ENCODE measurements at places on chromosomes 11 and 22.

GRCh38 chr11:46290598-46291309 is 13.3 kb downstream of the CREB3L1 start:
- DNase-seq = no peak

- DNase-seq = no peak
Measured at GRCh38 chr22:42885446-42885845, 28.4 kb upstream of the ARFGAP3 start.

DNA sequence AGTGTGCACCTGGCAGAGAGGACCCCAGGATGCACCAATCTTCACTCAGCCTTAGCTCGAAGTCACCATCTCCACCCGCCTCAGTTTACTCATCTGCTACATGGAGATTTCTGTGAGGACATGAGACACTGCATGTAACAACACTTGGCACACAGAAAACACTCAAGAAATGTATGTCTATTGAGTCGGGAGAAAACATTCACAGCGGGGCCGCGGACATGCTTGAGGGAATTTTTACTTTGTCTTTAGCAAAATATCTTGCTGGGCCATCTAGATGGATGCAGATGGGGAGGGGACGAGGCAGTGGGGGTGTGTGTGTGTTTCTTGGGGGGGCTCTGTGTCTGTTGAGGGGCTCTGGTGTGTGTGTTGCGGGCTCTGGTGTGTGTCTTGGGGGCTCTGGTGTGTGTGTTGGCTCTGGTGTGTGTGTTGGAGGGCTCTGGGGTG is 28.4 kb upstream of the RFPL3 start:
- no peak for DNase-seq

DNA sequence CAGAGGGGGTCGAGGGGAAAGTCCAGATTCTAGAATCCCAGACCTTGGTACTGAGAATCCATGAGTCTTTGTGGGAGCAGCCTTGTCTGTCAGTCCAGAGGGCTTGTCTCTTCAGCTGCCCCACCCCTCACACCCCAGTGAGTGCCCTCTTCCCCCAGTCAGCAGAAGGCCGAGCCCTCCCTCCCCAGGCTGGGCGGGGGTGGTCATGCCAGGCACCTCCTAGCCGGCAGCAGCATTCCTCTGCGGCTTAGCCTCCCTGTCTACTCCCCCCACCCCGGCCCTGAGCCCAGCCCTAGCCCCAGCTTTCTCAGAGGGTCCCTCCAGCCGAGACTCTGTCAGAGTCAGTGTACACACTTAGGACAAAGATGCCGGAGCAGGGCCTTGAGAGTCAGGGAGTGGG is 4.6 kb downstream of the SOX10 start:
- no peak for DNase-seq

GRCh38 chr11:128195057-128195751 is 392.2 kb downstream of the ETS1 start:
- DNase-seq = no peak

- no peak for DNase-seq
Measured at GRCh38 chr22:41782316-41782715, 18.2 kb upstream of the CCDC134 start.

DNA sequence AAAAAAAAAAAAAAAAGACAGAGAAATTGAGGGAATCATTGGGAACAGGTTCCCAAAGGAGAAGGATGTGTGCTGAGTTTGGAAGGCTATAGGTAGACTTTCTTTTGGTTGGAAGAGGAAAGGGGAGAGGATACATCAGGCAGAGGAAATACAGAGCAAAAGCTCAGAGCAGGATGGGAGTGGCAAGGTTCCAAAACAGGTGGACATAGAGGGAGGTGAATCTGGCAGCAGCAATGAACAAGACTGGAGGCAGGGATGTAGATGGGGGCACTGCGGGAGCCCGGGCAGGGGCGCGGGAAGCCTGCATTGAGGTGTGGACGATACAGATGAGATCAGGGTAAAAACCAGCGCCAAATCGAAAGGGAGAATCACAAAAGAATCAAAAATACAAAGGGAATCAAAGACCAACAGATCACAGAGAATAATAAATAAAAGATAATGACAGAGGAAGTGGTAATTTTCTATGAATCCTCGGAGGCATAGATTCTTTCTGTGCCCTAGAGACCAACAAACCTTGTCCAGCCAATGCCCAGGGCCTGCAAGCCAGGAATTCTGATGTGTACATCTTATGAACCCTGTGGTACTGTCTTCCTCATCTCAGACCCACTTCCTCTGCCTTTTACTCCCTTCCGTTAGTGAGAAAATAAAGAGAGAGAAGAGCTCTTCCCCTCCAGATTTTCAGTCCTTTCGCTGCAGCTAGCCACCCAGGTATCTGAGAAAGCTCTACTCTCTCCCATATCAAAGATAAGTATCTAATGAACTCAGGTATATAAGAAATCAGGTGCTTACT is 70.3 kb downstream of the SLC1A2 start:
- no peak for DNase-seq

GRCh38 chr11:128942272-128942612 is 429 bp downstream of the TP53AIP1 start:
- no peak for DNase-seq

- DNase-seq = peak; percentile 75
Measured at GRCh38 chr22:38305471-38306448, 11.5 kb downstream of the CSNK1E start.

GRCh38 chr22:30121960-30122359 is 41.7 kb downstream of the HORMAD2 start:
- no peak for DNase-seq

DNA sequence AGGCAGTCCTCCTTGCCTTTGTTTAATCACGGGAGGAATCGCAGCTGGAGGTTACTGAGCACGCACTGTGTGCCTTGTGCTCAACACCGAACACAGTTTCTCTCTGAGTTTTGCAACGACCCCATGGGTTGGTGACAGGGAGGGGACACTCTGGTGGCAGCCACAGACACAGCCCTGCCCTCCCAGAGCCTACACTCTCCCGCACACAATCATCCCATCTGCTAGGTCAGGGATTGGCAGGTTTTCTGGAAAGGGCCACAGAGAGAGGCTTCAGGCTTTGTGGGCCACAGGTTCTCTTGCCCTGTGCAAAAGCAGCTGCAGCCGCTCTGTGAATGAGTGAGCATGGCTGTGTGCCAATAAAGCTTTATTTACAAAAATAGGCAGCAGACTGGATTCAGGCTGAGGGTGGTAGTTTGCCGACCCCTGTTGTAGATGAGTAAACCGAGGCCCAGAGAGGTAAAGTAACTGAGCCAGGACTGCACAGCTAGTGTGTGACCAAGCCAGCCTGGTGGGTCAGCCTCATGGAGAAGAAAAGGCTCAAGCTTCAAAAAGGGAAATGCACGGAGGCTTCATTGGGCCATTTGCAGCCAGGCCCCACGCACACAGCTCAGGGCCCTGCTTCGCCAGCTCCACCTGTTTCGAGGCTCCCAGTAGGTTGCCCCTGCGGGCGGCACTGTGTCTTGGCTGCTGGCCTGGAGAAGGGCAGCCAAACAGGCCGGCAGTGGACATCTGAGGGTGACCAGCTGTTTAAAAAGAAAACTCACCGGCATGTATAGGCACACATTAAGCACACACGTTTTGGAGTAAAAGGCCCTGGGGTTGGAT is 16.3 kb downstream of the LTO1 start:
- no peak for DNase-seq

GRCh38 chr11:69553416-69554357 is 72.2 kb downstream of the LINC01488 start:
- no peak for DNase-seq

- no peak for DNase-seq
Measured at GRCh38 chr22:35465109-35465701, 65.3 kb downstream of the MCM5 start.

GRCh38 chr22:17349172-17349571 is 20.1 kb upstream of the CECR2 start:
- no peak for DNase-seq
